Sigmoid colon (tissue), 7 donors: ENCODE measurements at places on chromosomes 7 and 10. TPM values are rescaled to one million over a fixed set of nuclear protein-coding genes. Genes with fewer than 3 reads are reported as not detected.
A peak's percentile ranks its signal among the peaks of the same experiment; 100 is the strongest.

DNA sequence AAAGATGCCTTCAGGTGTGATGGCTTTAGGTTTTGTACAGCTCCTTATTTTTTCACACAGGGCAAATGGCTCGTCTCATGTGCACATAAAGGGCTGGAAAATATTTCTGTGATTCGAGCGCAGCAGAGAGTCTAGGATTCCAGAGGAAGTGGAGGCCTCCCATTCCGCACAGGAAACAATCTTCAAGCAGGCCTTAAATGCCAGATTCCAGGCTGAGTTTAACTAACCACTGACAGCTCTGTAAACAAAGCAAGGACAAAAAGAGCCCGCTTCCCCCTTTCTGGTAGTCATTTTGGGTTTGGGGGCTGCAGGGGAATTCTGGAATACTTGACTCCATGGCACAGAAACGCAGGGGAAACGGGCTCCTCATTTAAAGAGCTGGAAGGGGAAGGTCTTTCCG is 87.2 kb downstream of the CALD1 start:
- H3K36me3 ChIP-seq: peaks cover 30% of the 10 kb centered on the region
- no peak for DNase-seq
- peak overlapping the region; percentile 3 for H3K4me3 ChIP-seq
- no peaks in the 10 kb centered on the region for H3K4me1 ChIP-seq
- H3K27me3 ChIP-seq: no peaks in the 10 kb centered on the region

DNA sequence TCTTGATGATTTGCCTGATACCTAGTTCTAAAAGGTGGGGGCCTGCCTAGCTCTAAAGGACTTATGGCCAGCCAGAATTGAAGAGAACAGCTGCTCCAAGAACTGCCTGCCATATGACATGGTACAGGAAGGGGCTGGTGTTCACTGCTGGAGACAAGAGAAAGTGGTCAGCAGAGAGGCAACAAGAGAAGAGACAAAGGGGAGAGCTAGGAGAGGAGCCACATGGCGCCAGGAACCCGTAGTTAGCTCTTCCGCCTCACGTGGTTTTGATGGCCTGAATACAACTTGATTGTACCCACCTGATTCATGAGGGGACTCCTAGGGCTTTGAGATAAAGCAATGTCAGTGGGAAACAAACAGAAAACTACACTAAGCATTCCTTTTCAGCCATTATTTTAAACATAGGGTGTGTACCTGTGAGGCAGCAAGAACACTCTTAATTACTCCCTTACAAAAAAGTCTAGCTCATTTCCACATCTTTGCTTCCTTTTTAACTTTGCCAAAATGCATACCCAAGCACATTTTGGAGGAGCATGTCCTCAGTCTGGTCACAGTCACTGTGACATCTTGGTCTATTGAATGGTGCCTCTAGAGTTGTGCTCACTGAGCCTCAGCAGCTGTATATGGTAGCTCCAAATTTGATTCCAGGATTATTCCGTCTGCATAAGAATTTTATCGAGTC is 71.6 kb downstream of the CCDC71L start:
- no peak overlapping the region for H3K27ac ChIP-seq
- H3K27me3 ChIP-seq: no peaks in the 10 kb centered on the region
- DNase-seq: no peak
- no peak overlapping the region for H3K4me3 ChIP-seq
- no peaks in the 10 kb centered on the region for H3K36me3 ChIP-seq

- no peaks in the 10 kb centered on the region for H3K27me3 ChIP-seq
- no peaks in the 10 kb centered on the region for H3K36me3 ChIP-seq
- H3K27ac ChIP-seq: no peak overlapping the region
- no peak overlapping the region for H3K4me3 ChIP-seq
These were observed 424.4 kb downstream of the SDK1 start for GRCh38 chr7:3725155-3726059.

DNA sequence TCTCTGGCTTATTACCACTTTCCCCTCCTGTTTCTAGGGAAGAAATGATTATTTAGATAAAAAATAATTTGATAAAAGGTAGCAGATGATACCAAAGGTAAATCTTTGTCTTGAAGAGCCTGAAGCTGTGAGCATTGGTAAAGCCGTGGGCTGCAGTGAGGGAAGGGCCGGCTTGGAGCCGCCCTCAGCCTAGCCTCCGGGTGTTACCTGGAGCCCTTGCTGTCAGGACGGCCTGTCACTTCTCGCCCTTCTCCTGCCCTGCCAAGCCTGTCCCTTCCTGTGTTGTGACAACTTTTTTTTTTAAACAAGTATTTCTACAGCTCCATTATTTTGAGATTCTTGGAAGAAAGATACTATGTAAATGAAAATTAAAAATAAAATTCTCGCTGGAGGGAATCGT is 7.0 kb downstream of the CUX1 start:
- peak; percentile 28 for DNase-seq
- H3K27ac ChIP-seq: no peak overlapping the region
- no peaks in the 10 kb centered on the region for H3K27me3 ChIP-seq

- H3K27me3 ChIP-seq: peaks cover 72% of the 10 kb centered on the region
- H3K27ac ChIP-seq: no peak overlapping the region
- H3K4me3 ChIP-seq: peak overlapping the region; percentile 30
- H3K36me3 ChIP-seq: no peaks in the 10 kb centered on the region
- peaks cover 41% of the 10 kb centered on the region for H3K4me1 ChIP-seq
These were observed 2.8 kb downstream of the EMX2 start for GRCh38 chr10:117545141-117546019.

DNA sequence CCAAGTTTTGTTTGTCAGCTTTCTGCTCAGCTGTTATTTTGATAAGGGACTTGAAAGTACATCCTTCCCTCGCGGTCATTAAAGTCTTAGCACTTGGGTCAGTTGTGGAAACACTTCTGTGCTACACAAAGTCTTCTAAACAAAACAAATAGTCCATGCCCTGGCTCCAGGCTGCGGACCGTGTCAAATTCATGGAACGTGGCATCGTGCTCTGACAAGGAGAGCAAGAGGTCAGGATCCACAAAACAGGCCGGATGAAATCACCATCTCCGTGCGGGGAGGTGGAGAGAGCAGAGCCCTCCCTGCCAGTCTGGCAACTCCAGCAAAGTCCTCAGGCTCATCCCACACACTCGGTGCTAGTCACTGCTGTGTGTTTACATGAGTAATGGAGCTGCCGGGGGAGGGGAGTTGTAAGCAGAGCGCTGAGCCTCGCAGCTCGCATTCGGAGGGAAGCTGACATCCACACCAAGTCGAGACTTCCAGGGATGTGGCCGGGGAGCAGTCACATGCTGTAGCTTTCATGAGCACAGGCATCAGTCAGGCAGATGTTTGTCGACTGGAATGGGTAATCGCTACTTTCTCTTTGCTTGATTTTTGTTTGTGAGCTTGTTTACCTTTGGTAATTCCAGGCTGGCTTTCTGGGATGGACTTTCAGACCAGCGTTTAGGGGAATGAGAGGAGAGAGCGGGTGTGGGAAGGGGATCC is 147.6 kb downstream of the ARID5B start:
- H3K27ac ChIP-seq: peak overlapping the region; percentile 89
- peak; percentile 96 for DNase-seq
- H3K27me3 ChIP-seq: no peaks in the 10 kb centered on the region
- H3K36me3 ChIP-seq: peaks cover 9% of the 10 kb centered on the region

GRCh38 chr10:125023255-125023654 is 81.3 kb downstream of the ZRANB1 start:
- H3K27me3 ChIP-seq: no peaks in the 10 kb centered on the region
- H3K27ac ChIP-seq: peak overlapping the region; percentile 60
- peak; percentile 64 for DNase-seq
- H3K4me3 ChIP-seq: no peak overlapping the region
- H3K4me1 ChIP-seq: peaks cover 21% of the 10 kb centered on the region

DNA sequence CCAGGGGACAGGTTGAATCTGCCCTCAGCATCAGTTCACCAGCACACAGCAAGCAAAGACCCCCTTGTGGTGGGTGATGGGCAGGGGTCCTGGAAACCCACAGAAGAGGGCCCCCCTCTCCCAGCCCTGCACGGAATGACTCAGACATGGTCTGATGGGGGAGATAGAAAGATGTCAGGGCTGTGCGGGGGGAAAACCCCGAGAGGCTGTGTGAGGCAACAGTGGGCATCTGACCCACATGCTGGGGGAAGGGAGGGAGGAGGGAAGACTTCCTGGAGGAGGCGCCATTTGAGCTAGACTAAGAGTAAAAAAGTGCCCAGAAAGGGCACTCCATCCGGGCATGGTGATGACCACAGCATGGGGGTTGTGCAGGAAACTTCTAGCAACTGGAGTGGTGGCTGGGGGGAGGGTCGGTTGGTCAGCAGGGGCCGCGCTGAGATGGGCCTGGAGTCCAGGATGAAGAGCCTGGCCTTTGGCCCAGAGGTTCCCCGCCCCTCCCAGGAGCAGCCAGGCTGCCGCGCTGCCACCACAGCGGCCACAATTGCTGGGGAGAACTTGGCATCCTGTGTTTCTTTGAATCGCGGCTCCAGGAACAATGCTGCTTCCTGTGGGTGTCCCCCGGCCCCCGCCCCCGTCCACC is 2.5 kb downstream of the LFNG start:
- H3K27ac ChIP-seq: peak overlapping the region; percentile 58

- H3K27me3 ChIP-seq: no peaks in the 10 kb centered on the region
- no peak for DNase-seq
- H3K4me1 ChIP-seq: peaks cover 25% of the 10 kb centered on the region
- H3K36me3 ChIP-seq: no peaks in the 10 kb centered on the region
These were observed 731 bp upstream of the CRPPA start for GRCh38 chr7:16422103-16422435.

DNA sequence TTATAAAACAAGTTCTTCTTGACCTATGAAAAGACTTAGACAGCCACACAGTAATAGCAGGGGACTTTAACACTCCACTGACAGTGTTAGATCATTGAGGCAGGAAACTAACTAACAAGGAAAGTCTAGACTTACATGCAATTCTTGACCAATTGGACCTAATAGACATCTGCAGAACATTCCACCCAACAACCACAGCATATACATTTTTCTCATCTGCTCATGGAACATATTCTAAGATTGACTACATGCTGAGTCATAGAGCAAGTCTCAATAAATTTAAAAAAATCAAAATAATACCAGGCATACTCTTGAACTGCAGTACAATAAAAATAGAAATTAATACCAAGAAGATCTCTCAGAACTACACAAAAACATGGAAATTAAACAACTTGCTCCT is 219.5 kb upstream of the HPS1 start:
- H3K4me1 ChIP-seq: peaks cover 4% of the 10 kb centered on the region

DNA sequence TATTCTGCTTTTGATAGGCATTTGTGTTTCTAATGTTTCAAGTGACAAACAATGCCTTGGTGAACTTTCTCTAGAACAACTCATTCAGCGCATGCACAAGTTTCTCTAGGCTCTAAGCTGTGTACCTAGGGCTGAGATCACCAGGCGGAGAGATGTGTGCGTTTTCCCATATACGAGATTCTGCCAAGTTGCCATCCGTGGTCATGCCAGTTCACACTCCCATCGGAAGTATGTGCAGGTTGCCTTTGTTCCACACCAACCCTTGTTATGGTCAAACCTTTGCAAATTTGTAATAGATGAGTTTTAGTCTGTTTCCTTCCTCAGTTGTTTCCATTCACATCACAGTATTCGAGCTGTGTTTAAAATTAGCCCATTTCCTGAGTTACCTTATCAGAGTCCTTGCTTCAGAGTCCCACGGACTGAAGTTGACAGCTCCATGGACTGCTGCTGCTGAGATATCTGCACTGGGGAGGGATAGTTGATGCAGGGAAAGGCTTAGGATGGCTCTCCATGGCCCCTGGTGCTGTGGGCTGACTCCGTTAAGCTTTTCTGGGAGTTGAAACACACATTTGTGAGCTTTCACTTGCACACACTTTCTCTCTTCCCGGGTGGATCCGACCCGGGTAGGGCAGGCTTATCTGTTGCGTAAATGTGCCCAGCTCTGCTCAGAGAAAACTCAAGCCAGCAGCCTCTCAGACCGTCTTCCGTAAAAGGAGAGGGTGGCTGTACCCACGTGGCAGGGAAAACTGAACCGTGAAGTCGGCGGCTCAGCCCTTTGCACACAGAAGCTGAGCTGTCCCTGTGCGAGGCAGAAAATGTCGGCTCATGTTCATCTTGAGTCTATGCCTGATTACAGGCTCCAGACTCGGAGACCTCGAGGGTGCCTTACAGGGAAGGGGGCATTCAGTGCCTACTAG is 49.4 kb downstream of the HK1 start:
- H3K27me3 ChIP-seq: no peaks in the 10 kb centered on the region
- H3K4me1 ChIP-seq: peaks cover 72% of the 10 kb centered on the region
- peak; percentile 93 for DNase-seq
- H3K36me3 ChIP-seq: no peaks in the 10 kb centered on the region

GRCh38 chr7:5701085-5701914 is 80.2 kb downstream of the RNF216 start:
- DNase-seq: no peak
- H3K27ac ChIP-seq: peak overlapping the region; percentile 94
- no peaks in the 10 kb centered on the region for H3K27me3 ChIP-seq
- peaks cover 72% of the 10 kb centered on the region for H3K4me1 ChIP-seq
- H3K36me3 ChIP-seq: no peaks in the 10 kb centered on the region
- no peak overlapping the region for H3K4me3 ChIP-seq

The HYAL4 gene
- total RNA-seq: not detected

The SPDYE1 gene
- not detected for total RNA-seq

The OPALIN gene
- total RNA-seq: not detected

The NFKB2 gene
- total RNA-seq: 40.4 TPM
